ENCODE measurements at places on chromosomes 3 and 15.

DNA sequence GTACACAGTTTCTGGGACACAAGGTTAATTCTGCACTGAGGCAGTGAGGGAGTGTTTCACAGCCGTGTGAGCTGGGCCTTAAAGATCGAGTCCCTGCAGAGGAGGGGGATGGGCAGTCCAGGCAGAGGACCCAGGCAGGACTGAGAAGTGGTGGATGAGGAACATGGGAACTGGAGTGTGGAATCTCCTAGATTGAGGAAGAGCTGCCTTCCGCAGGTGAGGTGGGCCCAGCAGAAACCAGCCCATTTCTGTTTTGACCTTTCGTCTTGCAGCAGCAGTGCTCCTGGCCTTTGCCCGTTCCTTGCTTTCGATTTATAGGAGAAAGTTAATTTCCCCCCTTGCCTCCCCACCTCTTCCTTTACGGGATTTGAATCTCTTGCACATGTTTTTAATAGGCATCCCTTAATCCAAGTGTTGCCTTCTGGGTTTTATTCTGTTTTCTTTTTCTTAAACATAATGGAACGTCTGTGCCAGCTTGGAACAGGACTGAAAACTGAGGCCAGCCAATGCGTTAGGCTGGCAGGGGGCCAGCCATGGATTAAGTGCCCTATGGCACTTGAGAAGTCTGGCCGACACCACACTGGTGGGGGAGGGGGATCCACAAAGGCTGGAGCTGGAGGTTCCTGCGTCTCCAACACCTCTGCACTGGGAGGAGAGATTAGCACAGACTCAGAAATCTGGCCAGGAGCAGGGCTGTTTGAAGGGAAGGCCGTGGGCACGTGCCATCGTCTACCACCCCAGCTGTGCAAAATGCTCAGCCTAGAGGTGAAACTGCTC lies 78.1 kb downstream of the AAGAB start:
- no peak for DNase-seq

GRCh38 chr3:76753599-76753998 lies 286.3 kb upstream of the ROBO2 start:
- DNase-seq: no peak

DNA sequence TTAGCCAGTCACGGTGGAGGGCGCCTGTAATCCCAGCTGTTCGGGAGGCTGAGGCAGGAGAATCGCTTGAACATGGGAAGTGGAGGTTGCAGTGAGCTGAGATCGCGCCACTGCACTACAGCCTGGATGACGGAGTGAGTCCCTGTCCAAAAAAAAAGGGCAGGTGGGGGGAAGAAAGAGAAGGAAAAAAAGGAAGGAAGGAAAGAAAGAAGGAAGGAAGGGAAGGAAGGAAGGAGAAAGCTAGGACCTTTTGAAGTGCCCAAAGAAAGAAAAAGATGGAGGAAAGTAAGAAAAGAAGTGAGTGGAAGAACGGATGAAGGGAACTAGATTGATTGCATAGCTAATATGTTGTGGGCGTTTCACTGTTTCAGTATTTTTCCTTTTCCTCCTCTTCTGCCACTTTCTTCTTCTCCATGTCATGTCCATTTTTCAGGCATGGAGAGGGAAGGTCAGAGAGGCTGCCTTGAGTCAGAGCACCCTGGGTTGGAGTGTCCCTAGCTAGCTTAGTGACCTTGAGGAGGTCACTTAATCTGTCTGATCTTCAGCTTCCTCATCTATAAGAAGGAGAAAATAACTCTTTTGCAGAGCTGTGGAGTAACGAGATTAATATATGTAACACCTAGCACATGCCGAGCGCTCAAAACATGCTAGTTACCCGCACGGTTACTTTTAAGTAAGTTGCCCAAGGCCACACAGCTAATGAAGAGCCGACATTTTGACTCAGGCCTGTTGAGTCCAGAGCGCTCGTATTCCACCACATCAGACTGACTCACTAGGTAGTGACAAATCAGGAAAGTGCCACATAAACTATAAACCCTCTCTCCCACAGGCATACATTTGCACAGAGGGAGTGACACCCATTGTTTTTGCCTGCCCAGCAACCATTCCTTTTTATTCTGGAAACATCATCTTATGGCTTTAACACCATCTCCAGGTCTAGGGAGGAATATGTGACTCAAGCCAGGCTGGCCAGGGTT lies 42.2 kb downstream of the BHLHE40 start:
- no peak for DNase-seq

GRCh38 chr3:168422843-168423242 lies 327.1 kb upstream of the GOLIM4 start:
- DNase-seq: no peak

GRCh38 chr3:187850258-187850921 lies 105.1 kb upstream of the BCL6 start:
- no peak for DNase-seq
